Spleen (tissue), 13 donors: ENCODE measurements at places on chromosomes 5 and 9. TPM values are rescaled to one million over a fixed set of nuclear protein-coding genes. Genes with fewer than 3 reads are reported as not detected.

GRCh38 chr5:80275347-80275746, 19.5 kb upstream of the SERINC5 start:
- DNase-seq = no peak

DNA sequence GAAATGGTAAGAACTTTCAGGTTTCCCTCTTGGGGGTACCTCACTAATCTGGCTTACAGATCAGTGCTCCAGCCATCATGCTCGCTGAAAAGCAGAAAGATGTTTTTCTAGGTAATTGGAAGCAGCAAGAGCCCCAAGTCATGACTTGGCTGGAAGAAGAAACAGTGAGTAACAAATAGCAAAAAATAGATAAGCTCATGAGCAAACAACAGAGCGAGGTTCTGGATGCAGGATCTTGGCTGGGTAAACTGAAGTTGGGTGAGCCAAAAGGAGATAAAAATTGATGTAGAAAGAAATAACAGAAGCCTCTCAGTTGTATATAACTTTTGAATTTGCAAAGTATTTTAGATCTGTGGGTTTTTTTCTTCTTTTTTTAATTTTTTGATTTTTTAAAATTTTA, 110.1 kb downstream of the INSYN2B start:
- no peak for DNase-seq

GRCh38 chr5:138946831-138947560, 71.9 kb upstream of the LRRTM2 start:
- peak; percentile 58 for DNase-seq

DNA sequence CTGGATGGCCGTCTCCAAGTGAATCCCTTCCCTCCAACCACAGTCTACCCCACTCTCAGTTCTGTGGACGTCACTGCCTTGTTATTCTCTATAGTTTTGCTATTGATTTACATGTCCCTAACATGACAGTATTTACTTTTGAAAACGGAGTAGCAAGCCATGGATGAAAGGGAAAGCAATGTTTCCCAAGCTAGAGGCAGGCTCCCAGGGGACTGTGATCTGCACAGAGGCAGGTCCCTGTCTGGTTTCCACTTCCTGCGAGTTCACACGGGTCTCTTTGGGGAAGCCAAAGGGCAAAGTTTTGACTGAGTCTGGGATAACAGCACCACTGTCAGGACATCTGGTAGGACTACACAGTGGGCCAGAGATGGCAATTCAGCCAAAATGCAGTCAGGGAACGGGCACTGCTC, 12.7 kb downstream of the C9orf153 start:
- DNase-seq = no peak

GRCh38 chr5:113806904-113807303, 293.4 kb downstream of the YTHDC2 start:
- no peak for DNase-seq

- DNase-seq = no peak
Observed at GRCh38 chr9:77418226-77418625, 229.9 kb downstream of the GNA14 start.

DNA sequence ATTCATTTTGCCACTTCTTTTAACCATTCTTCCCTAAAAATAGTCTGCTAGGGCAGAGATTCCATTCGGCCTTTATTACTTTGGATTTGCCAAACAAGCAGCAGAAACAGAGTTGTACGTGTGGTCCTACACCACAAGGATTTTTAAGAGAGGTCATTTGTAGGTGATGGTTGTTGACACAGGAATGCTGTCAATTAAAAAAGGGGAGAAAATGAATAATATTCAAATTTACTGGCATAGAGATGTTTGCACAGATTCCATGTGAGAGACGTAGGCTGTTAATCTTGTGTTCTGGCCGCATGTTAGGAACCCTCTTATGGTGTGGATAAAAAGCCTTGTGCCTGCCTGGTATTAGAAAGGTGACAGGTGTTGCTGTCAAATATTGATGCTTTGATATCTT, 34.9 kb downstream of the TRIO start:
- DNase-seq = no peak

DNA sequence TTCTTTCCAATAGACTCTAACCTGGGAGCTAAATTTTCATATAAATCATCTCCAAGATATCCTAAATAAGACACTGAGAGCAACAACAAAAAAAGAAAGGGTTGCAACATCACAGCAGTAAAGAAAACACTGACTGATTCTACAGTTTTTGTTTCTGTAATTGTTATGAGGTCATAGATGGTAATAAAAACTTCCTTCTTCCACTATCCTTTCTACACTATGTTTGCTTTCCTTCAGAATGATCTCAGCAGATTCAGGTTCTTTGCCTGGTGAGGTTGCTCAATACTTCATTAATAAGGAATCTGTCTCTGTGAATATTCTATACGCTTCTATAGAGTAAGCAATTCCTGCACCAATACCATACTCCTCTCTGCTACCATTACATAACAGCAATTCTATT, 835.6 kb upstream of the GRAMD2B start:
- no peak for DNase-seq

DNA sequence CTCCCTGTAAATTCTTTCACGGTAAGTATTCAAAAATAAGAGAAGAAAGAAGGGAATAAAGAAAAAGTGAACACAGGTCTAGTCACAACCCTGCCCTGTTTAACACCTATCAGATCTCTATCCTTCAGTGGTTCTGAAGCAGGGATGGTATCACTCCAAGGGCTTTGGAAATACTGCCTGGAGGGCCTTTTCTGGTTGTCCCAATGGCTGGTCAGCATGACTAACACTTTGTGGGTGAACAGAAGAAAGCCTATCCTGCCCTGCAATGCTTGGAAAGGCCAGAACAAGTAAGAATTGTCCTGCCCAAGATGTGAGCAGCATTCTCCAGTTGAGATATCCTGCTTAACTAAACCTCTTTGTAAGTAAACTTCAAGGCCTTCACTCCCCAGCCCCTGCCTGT, 124.9 kb downstream of the TMEM167A start:
- DNase-seq = no peak

Gene CCNO
- total RNA-seq = not detected

Gene TTF1
- 15.5 TPM for total RNA-seq

Gene SIT1
- 40.4 TPM for total RNA-seq

Gene FOXD4L5
- 0.55 TPM for total RNA-seq
